Spleen (tissue), 13 donors: ENCODE measurements at places on chromosomes 13 and 19. TPM values are rescaled to one million over a fixed set of nuclear protein-coding genes. Genes with fewer than 3 reads are reported as not detected.

DNA sequence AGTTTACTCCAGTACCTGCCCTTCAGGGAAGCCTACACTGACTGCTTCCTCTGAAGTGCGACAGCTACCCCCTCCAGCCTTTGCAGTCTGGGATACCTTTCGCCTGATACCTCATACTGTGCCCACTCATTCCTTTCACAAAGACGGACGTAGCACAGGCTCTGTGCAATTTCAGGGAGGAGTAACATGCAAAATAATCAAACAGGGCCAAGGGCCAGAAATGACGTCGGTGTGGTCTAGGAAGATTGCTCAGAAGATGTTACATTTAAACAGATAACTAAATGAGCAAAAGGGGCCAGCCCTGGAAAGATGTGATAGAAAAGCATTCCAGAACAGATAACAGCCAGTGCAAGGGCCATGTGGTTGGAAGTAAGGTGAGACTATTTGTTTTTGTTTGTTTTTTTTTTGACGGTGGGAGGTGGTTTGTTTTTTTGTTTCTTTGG, 6.6 kb upstream of the DDX39A start:
- DNase-seq, result no peak

Gene KLK10
- total RNA-seq, result not detected

Gene TMEM86B
- total RNA-seq, result 9.6 TPM

- DNase-seq, result no peak
Measured at GRCh38 chr19:53546758-53547513, 9.0 kb downstream of the ZNF331 start.

DNA sequence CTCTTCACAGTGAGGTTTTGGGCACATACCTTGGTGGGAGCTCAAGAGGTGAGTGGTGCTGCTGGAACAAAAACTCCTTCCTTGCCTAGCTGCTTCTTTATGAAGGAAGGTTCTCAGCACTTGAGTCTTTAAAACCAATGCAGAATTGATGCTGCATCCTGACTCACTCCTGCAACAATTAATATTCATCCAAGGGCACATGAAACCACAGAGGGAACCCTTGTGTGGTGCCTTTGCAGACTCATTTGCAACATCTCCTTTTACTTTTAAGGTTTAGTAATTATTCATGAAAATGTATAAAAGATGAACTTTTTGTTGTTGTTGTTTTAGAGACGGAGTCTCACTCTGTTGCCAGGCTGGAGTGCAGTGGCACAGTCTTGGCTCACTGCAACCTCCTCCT, 30.1 kb downstream of the OPA3 start:
- DNase-seq, result no peak

Gene FGF21
- total RNA-seq, result not detected

GRCh38 chr13:78309497-78310180, 293.7 kb downstream of the POU4F1 start:
- no peak for DNase-seq

Gene DIRAS1
- 3.5 TPM for total RNA-seq

- DNase-seq, result no peak
Measured at GRCh38 chr13:29589234-29589633, 6.3 kb downstream of the SLC7A1 start.

DNA sequence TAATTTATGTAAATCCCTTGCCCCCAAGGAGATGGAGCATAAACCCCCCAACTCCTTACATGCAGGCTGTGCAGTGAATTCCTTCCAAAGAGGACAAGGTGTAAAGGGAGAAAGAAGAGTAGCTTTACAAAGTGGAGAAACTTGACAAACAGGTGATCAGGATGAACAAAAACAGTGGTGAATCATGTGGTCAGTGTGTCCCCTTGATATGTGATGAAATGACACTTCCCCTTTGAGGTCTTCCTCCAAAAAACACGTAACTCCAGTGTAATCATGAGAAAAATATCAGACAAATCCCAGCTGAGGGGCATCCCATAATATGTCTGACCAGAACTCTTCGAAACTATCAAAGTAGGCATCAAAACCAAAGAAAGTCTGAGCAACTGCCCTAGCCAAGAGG, 29.5 kb upstream of the AKT2 start:
- no peak for DNase-seq

- DNase-seq, result no peak
Measured at GRCh38 chr13:99896369-99897075, 75.0 kb downstream of the ZIC5 start.
